ENCODE measurements at places on chromosomes 13 and 19. TPM values are rescaled to one million over a fixed set of nuclear protein-coding genes. Genes with fewer than 3 reads are reported as not detected.

DNA sequence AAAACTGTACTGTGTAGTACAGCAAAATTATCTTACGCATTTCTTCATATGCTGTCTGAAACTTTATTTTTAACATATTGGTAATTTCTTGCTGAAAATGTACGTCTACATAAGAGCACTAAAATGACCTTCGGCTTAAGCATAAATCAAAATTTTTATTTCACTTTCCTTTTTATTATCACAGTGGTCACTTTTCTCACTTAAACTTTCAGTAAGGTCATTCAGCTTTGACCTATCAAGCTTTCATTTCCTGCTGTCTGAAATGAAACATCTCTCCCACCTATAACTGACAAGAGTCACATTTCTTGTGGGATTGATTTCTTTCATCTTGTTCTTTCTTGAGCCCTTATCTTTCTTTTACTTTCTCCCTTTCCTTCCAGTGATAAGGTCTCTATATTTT, 2212.7 kb upstream of the PCDH20 start:
- no peak for DNase-seq
- H3K4me3 ChIP-seq = no peak overlapping the region
- no peak overlapping the region for H3K27ac ChIP-seq
- no peaks in the 10 kb centered on the region for H3K27me3 ChIP-seq

- no peak overlapping the region for H3K4me3 ChIP-seq
- no peaks in the 10 kb centered on the region for H3K27me3 ChIP-seq
- H3K36me3 ChIP-seq = no peaks in the 10 kb centered on the region
- no peaks in the 10 kb centered on the region for H3K4me1 ChIP-seq
- no peak overlapping the region for H3K27ac ChIP-seq
Observed at GRCh38 chr13:76759877-76760276, 126.3 kb downstream of the KCTD12 start.

DNA sequence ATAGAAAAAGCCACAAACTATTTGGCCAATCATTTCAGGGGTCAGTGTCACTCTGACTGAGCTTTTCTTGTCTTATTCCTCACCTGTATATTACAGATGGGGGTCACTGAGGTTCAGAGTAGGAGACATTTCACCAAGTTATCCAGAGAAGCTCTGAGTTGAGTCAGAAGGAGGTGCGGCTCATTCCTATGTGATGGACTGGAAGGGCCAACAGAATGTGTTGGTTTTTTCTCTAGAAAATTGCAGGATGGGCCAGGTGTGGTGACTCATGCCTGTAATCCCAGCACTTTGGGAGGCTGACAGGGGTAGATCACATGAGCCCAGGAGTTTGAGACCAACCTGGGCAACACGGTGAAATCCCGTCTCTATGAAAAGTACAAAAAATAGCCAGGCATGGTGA, 24.5 kb upstream of the ZNF83 start:
- H3K36me3 ChIP-seq = no peaks in the 10 kb centered on the region
- no peak for DNase-seq
- no peak overlapping the region for H3K4me3 ChIP-seq
- no peaks in the 10 kb centered on the region for H3K27me3 ChIP-seq
- H3K4me1 ChIP-seq = no peaks in the 10 kb centered on the region
- H3K27ac ChIP-seq = no peak overlapping the region

- H3K36me3 ChIP-seq = no peaks in the 10 kb centered on the region
- peaks cover 15% of the 10 kb centered on the region for H3K4me1 ChIP-seq
- no peaks in the 10 kb centered on the region for H3K27me3 ChIP-seq
Observed at GRCh38 chr13:99316224-99316623, 9.0 kb upstream of the GPR183 start.

DNA sequence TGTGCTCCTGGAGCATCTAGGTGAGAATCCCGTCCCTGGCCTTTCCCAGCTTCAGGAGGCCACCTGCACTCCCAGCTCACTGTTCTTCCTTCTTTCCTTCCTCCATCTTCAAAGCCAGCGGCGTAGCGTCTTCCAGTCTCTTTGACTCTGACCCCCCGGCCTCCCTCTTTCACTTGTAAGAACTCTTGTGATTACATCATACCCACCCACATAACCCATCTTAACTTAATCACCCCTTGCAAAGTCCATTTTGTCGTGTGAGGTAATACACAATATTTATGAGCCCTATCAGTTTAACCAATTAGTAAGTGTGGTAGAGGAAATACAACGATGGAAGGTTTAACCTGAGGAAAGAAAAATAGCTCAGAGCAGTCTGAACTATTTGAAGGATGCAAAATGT, 4.6 kb upstream of the CDC16 start:
- H3K27ac ChIP-seq = no peak overlapping the region
- no peaks in the 10 kb centered on the region for H3K36me3 ChIP-seq
- H3K27me3 ChIP-seq = no peaks in the 10 kb centered on the region
- H3K4me1 ChIP-seq = peaks cover 21% of the 10 kb centered on the region

The CLDN10 gene
- 228 TPM for total RNA-seq

The NKPD1 gene
- total RNA-seq = not detected

The PSPC1 gene
- total RNA-seq = 37.1 TPM

The ITGBL1 gene
- 10.4 TPM for total RNA-seq

The CLDND2 gene
- total RNA-seq = not detected

The LGALS7 gene
- total RNA-seq = not detected

The VAV1 gene
- total RNA-seq = 1.3 TPM

The TEX26 gene
- not detected for total RNA-seq

The CGB2 gene
- total RNA-seq = not detected

The PSG2 gene
- not detected for total RNA-seq

The ZNF835 gene
- 4.2 TPM for total RNA-seq

The CDX2 gene
- total RNA-seq = 1.6 TPM

All from body of pancreas (tissue), 4 donors.